ENCODE measurements at places on chromosomes 4 and X.

DNA sequence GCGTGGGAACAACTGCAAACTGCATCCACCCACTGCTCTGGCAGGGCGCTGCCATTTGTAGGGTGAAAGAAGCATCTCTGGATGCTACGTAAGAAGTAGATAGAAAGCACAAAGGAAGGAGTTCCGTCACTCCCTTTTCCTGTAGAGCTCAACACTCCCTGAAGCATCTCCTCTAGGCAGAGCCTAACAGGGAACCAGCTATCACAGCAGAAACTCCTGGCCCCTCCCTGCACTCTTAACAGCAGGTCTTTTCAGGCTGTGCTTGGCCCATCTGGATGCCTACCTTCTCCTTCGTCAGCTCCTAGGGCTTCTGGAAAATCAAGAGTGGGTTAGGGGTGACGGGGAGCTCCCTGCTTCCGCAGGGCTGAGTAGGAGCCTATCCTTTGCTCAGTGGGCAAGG lies 112.9 kb upstream of the TLL1 start:
- no peak for DNase-seq

DNA sequence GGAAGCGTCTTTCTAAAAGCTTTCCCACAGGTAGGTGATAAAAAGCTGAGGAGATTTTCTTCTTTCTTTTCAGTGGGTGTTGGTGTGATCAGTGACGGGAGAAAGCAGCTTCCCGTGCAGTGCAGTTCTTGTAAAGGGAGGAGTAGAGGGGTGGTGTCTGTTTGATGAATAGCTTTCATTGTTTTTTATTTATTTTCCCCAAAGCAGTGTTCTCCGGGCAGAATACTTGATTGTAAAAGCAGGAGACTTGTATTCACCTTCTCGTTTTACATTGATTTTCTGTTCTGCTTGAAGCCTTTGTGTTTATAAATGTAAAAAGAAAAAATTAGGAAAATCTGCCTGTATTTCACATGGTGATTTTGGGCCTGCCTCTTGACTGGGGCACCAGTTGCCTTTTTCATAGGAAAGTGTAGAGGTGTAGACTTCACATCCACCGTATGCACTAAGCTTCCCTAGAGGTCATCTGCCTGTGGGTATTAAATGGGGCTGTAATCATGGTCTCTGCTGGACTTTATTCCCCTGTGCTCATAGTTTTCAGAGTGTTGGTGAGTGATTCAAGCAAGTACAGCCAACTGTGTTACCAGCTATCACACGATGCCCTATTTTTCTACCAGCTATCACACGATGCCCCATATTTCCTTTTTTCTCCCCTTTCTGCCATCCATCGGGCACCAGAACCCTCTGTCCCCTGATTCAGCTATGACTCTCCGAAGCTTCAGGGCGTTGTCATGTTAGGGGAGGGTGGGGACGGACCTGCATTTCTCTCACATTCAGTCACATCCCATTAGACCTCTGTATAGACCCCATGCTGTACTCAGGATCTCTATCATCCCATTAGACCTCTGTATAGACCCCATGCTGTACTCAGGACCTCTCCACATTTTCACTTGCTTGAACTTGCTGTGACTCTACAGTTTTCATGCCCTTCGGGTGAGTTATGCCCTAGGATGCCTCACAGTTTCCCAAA lies 526.5 kb downstream of the TRIML1 start:
- DNase-seq = no peak

DNA sequence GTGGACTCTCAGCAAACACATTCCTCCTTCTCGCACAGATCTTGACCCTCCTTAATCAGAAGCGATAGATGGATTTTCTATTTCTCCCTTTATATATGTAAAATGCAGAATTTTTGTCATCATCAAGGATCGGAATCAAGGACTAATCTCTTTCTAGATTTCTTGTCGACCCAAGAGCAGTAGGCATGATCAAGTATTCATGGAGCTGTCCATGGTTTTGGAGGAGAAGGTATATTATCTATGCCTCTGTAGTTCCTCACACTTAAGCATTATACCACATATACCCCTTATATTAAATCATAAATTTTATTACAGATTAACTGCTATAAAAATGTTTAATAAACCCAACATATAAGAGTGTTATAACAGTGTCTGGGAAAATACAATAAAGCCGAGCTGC lies 886.8 kb downstream of the NLGN4X start:
- DNase-seq = no peak

DNA sequence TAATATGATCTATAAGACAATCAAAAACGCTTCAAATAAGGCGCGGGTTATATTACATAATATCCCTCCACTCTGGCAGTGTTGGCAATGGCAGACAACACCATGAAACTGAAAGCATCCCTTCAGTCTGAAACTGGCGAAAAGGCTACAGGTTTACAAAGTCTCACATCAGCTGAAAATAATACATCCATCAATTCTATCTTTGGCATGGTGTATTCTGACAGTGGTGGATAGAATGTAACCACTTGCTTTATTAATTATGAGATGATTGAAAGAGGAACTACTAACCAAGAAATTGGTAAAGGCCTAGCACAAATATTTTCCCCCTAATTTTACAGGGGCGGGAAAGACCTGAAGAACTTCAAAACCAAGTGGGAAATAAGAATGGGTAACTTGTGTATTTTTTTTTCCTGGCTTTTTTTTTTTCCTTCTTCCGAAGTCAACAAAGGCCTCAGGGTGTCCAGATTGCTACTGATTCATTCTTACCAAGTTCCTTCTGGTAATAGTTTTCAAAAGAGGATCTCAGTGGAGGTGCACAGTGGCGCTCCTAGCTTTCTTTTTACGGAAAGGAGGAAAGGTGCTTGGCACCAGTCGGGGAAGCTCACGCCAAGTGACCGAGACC lies 728 bp downstream of the UBA6 start:
- peak; percentile 34 for DNase-seq

DNA sequence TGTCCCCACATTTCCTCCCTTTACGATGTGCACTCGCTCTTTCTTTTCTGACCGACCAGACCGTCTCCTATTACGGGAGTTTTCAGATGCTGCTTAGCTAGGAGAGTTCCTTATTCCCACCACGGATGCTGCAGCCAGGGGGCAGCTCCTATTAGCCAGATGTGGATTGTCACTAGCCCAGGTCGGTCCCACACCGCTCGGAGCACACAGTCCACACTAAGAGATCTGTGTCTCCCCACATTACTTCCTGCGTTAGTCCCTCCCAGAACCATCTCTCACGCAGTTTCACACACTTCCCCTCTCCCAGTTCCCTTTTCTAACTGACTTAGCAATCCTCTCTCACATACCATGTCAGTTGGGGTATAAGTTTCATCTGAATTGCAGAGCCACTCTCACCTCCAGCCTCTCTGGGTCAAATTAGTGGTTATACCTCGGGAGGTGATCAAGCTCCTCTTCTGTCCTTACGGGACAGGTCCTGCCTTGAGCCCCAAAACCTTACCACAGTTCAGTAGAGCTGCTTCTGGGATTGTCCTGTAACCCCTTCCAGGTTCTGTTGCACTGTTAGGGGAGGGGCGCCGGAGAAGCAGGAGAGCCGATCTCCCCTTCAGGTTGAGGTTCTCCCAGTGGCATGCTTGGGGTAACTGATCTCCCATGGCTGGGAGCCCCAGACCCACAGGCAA lies 28.2 kb downstream of the SULT1E1 start:
- DNase-seq = peak; percentile 85

- no peak for DNase-seq
Observed at GRCh38 chrX:108347800-108348199, 90.4 kb downstream of the COL4A6 start.

GRCh38 chrX:11786862-11787261 lies 28.8 kb downstream of the MSL3 start:
- DNase-seq = no peak

- DNase-seq = no peak
Observed at GRCh38 chr4:180581061-180581460, 1662.1 kb upstream of the TENM3 start.

DNA sequence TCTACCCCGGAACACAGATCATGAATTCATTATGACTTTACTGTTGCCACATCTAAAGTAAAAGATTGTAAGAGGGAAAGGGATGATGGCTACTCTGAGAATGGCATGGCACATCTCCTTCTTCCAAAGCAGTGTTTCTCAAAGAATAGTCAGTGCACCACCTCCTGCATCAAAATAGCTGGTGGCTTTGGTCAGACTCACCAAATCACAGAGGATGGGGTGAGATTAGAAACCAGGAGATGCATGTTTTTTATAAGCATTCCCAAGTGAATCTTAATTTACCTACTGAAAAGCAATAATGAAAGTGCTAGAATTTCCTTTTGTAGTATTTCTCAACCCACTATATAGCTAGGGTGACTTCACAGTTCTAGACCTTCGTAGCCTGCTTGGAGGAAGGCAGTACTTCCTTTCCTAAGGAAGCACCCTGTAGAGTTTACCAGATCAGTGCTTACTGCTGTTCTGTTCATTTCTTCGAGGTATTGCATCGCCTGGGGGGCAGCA lies 340.8 kb upstream of the KLF3 start:
- peak; percentile 42 for DNase-seq

- DNase-seq = peak; percentile 31
Observed at GRCh38 chrX:40570346-40571093, 10.2 kb upstream of the ATP6AP2 start.

DNA sequence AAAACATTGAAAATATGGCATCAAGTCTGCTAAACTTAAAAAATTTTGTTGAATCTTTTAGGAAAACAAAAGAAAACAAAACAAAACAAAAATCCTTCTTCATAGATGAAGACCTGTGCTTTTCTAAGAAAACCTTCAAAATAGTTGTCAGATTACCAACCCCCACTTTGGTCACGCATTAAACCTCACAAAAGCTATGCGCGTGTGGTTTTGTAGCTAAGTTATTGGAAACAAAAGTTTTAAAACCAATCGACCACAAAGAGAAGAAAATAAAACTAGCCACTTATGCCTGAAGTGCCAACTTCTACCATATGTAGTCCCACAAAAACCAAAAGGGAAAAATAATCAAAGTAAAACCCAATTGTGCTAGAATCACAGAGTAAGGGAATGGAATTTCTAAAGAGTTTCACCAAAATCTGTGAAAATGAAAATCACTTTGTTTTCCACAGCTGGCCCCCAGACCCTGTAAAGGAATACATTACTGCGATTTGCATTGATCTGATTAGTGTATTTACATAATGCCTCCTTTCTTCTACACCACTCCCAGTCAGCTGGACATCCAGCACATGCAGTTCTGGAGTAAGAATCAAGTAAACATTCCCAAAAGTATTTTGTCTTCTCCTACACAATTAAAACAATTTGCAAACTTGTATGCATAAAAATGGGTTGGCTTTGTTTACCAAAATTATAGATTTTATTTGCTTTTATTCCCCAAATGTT lies 330.1 kb upstream of the DKK2 start:
- no peak for DNase-seq

- DNase-seq = no peak
Observed at GRCh38 chr4:40845154-40845835, 95.5 kb downstream of the NSUN7 start.

- no peak for DNase-seq
Observed at GRCh38 chrX:22365460-22365859, 92.7 kb downstream of the CBLL2 start.

GRCh38 chr4:63211776-63212479 lies 1197.3 kb downstream of the TECRL start:
- no peak for DNase-seq
